ENCODE measurements at places on chromosomes 5 and 9.

DNA sequence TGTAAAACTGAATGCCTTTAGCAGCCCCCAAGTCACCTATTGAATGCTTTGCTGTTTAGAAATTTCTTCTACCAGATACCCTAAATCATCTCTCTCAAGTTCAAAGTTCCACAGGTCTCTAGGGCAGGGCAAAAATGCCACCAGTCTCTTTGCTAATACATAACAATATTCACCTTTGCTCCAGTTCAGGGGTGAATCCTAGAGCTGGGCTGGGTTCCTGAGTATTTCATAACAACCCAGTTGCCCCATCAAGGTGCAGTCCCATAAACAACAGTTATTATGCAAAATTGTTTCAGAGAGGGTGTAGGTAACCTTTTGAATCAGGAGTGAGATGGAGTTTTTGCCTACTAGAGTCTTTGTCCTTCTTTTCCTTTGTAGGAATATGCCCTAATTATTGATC, 19.0 kb upstream of the C1QTNF3 start:
- no peak for DNase-seq

DNA sequence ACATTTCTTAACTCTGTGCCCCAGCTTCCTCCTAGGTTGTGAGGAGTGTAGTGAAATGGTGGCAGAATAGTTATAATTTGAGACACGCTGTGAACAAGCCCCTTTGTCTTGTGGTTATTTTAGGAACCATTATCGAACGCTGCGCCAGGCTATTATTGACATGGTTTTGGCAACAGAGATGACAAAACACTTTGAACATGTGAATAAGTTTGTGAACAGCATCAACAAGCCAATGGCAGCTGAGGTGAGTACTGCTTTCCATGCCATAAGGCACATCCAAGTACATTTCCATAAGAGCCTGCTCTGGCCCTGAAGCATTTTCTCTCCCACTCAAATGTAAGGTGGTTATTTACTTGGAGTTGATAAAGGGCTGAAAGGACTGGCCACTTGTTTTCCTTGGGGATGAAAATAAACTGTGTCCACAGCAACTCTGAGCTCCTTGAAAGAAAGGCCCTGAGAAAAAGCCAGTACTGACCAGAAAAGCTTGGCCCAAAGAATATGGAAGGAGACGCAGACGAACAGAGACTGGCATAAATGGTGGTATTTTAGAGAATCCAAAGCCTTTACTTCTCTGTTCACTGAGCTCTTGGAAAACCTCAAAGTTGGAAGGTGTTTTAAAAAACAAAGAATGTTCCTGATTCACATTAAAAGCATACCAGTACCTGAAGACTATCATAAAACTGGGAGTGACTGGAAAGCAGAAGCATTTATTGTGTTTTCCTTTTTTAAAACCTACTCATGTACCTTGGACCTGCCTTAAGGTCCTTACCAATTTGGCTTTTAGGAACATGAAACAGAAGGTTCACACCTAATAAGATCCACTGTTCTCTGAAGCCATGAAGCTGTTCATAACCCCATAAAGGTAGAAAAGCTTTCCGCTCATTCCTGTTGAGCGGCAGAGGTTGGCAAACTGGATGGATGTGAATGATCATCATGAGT, 72.2 kb downstream of the WDR41 start:
- DNase-seq, result no peak

DNA sequence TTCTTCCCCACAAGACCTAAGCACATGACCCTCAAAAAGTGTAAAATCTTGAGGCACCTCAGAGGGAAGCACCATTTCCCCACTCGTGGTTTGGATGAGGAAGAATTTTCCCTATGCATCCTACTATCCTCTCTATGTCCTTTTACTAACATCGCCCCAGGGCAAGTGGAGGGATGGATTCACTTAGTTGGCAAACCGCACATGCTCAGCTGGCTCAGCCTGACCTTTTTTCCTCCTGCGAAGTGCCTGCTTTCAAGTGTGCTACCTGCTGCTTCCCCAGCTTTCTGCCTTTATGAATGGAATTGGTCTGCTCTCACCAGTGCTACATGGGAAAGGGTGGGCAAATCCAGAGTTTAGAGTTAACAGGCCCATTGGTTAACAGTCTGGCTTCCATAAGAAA, 56.6 kb upstream of the IFNK start:
- DNase-seq, result no peak

DNA sequence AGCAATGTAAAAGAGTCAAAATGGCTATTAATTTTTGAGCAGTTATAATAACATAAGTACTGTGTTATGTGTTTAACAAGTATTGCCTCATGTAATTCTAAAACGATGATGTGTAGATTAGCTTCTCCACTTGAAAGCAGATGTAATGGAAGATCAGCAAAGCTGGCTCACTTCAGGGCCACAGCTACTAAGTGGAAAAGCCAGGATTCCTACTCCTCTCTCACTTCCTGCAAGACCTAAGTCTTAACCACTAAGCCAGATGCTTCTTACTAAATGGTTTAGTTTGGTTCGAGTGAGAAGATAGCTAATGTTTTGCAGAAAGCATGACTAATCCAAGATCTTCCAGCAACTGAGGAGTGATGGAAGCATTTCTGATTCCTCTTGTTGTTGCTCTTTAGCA, 15.7 kb upstream of the TNC start:
- no peak for DNase-seq

GRCh38 chr5:140347360-140347759, 957 bp upstream of the HBEGF start:
- DNase-seq, result no peak

DNA sequence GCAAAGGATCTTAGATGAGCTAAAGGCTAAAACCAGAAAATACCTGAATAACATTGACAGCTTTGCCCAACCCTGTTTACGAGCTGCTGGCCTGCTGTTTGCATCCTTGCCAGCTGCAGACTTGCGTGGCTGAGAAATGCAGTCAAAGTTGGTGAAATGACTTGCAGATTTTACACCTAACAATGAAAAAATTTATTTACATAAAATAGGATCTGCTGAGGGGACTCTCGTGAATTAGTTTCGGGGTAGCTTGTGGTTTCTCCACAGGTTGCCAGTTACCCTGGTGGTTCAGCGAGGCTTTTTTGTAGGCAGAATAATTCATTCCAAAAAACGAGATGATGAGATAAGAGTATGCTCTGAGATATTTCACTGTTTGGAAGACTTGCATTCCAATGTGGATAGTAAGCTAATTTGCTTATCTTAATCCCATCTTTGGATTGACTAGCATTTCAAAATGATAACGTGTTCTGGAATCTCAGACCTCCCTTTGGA, 65.7 kb upstream of the FANCC start:
- no peak for DNase-seq

GRCh38 chr9:80873861-80874260, 815.5 kb downstream of the TLE1 start:
- no peak for DNase-seq

GRCh38 chr5:100647461-100648230, 112.5 kb downstream of the FAM174A start:
- peak; percentile 31 for DNase-seq

GRCh38 chr9:76526026-76526425, 67.0 kb downstream of the GCNT1 start:
- DNase-seq, result no peak

DNA sequence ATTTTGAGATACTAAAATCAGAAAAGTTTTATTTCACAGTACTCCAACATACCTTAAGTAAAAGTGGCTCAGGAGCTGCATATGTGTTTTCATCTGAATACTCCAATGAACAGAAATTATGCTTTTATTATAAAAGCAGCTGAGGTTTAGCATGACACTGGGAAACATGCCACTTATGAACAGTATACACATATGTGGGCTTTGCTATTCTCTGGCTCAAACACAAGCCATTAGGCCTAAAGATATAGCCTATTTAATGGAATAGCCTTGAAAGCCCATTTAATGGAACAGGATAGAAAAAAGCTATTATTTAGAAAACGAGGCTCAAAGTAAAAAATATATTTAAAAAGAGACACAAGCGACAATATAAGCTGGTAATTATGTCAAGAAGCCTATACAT, 74.1 kb downstream of the SLC38A9 start:
- DNase-seq, result no peak

- DNase-seq, result no peak
Measured at GRCh38 chr5:173321886-173322285, 6.3 kb downstream of the STC2 start.

- DNase-seq, result no peak
Measured at GRCh38 chr5:168786147-168786546, 207.0 kb upstream of the PANK3 start.

DNA sequence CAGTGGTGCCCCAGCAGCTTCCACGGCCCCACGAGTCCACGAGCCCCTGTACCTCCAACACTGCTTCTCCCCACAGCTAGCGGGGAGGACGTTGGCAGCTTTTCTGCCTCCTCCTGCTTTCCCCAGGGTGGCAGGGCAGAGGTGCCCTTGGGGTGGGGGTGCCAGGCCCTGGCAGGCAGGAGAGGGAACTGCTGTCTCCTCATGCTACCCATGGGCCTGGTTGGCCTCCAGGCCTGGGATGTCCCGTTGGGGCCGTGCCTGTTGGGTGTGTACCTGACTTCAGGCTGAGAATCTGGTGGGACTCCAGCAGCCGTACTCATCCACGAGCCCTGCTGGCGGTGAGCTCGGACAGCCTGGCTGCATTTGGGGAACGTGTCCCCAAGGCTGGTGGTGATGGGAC, 27.3 kb downstream of the RXRA start:
- DNase-seq, result no peak

- DNase-seq, result no peak
Measured at GRCh38 chr9:81499594-81499993, 189.8 kb downstream of the TLE1 start.

- DNase-seq, result no peak
Measured at GRCh38 chr9:134804871-134805270, 75.7 kb upstream of the FCN2 start.

DNA sequence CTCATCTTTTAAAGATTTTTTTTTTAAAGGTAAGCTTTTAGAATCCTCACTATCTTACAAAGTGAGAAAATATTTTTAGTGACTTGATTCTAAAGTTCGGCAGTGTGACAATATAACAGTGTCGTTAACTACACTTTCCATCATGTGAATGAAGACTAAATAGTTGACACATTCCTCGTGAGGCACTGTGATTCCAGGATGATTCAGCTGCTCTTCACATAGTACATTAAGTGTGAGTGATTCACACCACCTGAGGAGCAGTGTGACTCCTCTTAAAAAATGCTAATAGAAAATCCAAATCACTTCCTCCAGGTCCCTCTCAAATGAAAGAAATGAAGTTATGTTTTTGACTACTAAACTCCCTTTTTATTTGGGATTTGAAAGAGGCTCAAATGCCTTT, 589.5 kb downstream of the GABRG2 start:
- DNase-seq, result no peak

DNA sequence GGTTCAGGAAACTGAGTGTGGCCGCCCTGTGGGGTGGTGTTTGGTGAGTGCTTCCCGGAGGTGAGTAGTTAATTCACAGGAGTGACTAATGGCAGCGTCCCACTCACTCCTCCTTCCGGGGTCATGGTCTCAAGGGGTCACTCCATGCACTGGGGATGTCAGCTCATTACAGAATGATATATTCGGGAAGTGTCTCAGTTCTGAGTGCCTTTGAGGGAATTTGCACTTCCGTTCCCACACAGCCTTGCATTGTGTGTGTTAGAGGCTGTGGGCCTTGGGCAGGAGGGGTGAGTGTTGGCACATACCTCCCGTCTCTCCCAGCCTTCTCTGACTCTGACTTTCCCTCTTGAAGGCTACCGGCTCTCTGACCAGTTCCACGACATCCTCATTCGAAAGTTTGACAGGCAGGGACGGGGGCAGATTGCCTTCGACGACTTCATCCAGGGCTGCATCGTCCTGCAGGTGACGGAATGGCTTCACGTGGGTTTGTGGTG, 10.5 kb upstream of the AHRR start:
- no peak for DNase-seq

- DNase-seq, result no peak
Measured at GRCh38 chr9:98412101-98412842, 156.8 kb upstream of the TBC1D2 start.

DNA sequence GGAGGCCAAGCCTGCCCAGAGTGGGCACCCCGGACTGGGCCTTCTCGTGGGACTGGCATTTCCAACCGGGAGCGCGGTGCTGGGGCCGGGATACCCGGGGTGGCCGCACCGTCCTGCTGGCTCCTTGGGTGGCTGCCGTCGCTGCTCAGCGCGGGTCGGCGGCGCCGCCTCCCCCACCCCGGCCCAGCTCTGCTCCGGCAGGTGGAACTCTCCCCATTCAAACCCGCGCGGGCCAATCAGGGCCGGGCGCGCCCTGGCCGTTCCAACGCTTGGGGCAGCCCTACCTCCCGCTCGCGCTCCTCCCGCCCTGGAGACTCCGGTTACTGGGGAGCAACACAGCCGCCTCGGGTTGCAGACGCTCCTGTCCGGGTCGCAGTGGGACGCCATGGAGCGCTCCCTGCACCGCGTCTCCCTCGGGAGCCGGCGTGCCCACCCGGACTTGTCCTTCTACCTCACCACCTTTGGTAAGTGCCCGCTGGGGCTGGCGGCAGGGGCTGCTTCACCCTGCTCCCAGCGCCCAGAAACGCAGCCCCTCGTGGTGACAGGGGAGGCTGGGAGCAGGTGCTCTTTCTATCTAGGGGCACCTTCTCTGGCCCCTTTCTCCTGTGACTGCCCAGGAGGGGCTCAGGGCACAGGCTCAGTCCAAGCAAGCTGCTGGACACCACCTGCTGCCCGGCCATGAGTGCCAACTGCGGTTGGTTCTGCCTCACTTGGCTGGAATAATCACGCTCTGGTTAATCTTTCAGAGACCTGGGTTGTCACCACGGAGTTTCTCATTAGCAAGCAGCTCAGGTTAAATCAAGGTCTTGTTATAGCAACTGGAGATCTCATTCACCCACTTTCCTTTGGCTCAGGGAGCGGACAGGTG, at the start of gene RGS3:
Gene RGS3, plus strand, starts transcription at position 310 of the 868 bp plus-strand sequence. Its CDS starts 76 bp downstream, at position 386.
- DNase-seq, result peak; percentile 44

- DNase-seq, result no peak
Measured at GRCh38 chr5:139306197-139306596, 12.7 kb downstream of the MATR3 start.

GRCh38 chr9:134526584-134527477, 114.8 kb upstream of the COL5A1 start:
- peak; percentile 32 for DNase-seq

DNA sequence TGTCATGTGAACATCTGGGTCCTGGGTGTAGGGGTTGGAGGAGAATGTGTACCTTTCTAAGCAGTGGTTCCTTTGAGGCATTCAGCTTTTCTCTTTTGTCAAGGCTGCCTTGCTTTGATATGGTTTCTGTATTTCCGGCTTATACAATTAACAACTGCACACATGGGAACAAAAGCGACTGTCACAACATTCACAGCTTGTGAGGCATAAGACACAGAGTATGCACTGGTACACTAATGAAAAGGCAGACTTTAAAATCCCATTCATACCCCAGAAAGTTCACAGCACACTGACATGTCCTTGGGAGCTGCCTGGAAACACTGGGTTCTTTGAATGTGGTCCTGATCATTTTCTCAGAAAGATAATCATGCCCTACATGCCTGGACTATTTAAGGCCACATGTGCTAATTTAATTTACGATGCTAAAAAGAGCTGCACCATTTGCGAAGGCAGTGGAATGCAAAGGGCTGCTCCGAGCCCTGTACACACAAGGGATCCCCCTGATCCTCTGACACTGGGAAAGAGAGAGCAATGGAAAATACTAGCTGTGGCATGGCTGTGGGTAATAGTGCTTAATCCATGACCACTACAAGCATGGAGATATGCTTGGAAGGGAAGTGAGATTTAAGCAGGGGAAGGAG, 131.8 kb downstream of the EFNA5 start:
- peak; percentile 42 for DNase-seq

GRCh38 chr9:117622347-117622746, 81.9 kb upstream of the TLR4 start:
- DNase-seq, result no peak

GRCh38 chr9:3553076-3553765, 27.4 kb upstream of the RFX3 start:
- DNase-seq, result no peak

GRCh38 chr9:131394464-131395156, 724 bp downstream of the PRRC2B start:
- peak; percentile 60 for DNase-seq
